Parietal lobe (tissue), 2 donors: ENCODE measurements at places on chromosomes 3 and 15. TPM values are rescaled to one million over a fixed set of nuclear protein-coding genes. Genes with fewer than 3 reads are reported as not detected.

Gene CHRNB4
- total RNA-seq: 0.94 TPM

Gene ZMAT3
- 9.7 TPM for total RNA-seq

Gene ROBO1
- total RNA-seq: 269 TPM

Gene CLDN16
- 0.63 TPM for total RNA-seq

Gene OR5K2
- total RNA-seq: not detected

Gene DUOX1
- total RNA-seq: not detected

Gene PLIN1
- total RNA-seq: 0.31 TPM

Gene GP5
- not detected for total RNA-seq

Gene COL8A1
- 0.31 TPM for total RNA-seq

Gene FSTL1
- total RNA-seq: 63.5 TPM

Gene CILP
- 0.63 TPM for total RNA-seq

Gene PLSCR2
- total RNA-seq: not detected

Gene PRRT3
- 4.1 TPM for total RNA-seq

Gene UQCC5
- 5.0 TPM for total RNA-seq

Gene GPR149
- 1.9 TPM for total RNA-seq

Gene CHAC1
- 4.4 TPM for total RNA-seq

Gene CADPS
- 418 TPM for total RNA-seq

Gene GPR87
- not detected for total RNA-seq

Gene GABRR3
- total RNA-seq: not detected

Gene AQP9
- not detected for total RNA-seq

Gene CFAP92
- 1.6 TPM for total RNA-seq

Gene NIT2
- total RNA-seq: 26.3 TPM

Gene BCHE
- total RNA-seq: 14.1 TPM

Gene MNS1
- total RNA-seq: 2.8 TPM

Gene SEMA3F
- 11.3 TPM for total RNA-seq

Gene CHRFAM7A
- total RNA-seq: 7.8 TPM

Gene STAC
- total RNA-seq: 14.7 TPM

Gene ITPKA
- total RNA-seq: 1.3 TPM

Gene CPN2
- not detected for total RNA-seq

Gene SCN11A
- 0.63 TPM for total RNA-seq

Gene SLC24A5
- not detected for total RNA-seq

Gene ATP10A
- total RNA-seq: 2.5 TPM
